GM23338 (cell line): ENCODE measurements at places on chromosomes 1 and 21.

DNA sequence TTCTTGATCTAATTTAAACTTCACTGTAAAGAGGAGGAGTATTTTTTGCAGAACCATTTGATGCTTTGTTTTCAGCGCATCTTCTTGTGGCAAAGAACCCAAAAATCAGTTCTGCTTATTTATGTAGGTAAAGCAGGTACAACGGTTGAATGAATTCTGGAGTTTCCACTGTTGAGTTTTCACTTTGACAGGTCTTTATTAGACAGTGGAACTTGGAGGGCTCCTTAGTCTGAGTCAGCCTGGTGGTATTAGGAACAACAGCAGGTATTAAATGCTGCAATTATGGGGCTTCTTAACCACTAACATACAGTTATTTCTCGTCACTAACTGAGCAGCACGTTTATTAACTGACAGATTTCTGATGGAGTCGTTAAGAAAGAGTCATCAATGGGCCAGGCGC, 1.2 kb downstream of the LRIG2 start:
- H3K4me1 ChIP-seq, result peaks cover 15% of the 10 kb centered on the region
- peak overlapping the region; percentile 71 for H3K4me3 ChIP-seq
- no peaks in the 10 kb centered on the region for H3K27me3 ChIP-seq
- peaks cover 15% of the 10 kb centered on the region; the same call in 1 of the 2 replicates for H3K36me3 ChIP-seq

- no peaks in the 10 kb centered on the region for H3K36me3 ChIP-seq
- H3K27ac ChIP-seq, result no peak overlapping the region
- H3K4me1 ChIP-seq, result no peaks in the 10 kb centered on the region; the same call in 1 of the 2 replicates
- no peak overlapping the region for H3K4me3 ChIP-seq
Observed at GRCh38 chr21:41322496-41323382, 6.1 kb downstream of the FAM3B start.

DNA sequence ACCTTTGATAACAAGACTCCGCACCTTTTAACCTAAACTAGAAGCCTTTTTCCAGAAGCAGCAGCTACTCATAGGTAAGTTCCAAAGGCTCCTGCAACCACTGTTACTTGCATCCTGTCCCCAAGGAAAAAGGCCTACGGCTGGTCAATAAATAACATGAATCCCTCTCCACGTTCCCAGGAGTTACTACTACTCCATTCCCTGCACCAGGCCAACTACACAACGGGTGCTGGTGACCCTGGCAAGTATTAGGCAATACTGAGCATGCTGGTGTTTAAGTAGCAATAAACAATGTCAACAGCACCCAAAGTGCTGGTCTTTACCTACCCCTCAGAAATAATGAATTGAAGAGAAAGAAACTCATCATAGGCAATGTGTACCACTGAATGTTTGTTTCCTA, 7.7 kb downstream of the GNG12 start:
- no peak for DNase-seq
- H3K27ac ChIP-seq, result no peak overlapping the region
- H3K4me3 ChIP-seq, result no peak overlapping the region
- no peaks in the 10 kb centered on the region for H3K36me3 ChIP-seq

GRCh38 chr1:25067518-25068251, 137.6 kb upstream of the RUNX3 start:
- H3K36me3 ChIP-seq, result no peaks in the 10 kb centered on the region
- H3K4me3 ChIP-seq, result no peak overlapping the region
- no peaks in the 10 kb centered on the region for H3K27me3 ChIP-seq
- no peak for DNase-seq

GRCh38 chr1:112565800-112566199, 53.1 kb downstream of the ST7L start:
- H3K27me3 ChIP-seq, result no peaks in the 10 kb centered on the region
- H3K27ac ChIP-seq, result no peak overlapping the region
- no peak for DNase-seq
- H3K36me3 ChIP-seq, result no peaks in the 10 kb centered on the region
- H3K4me3 ChIP-seq, result no peak overlapping the region

GRCh38 chr21:39055167-39055767, 128.0 kb downstream of the PSMG1 start:
- H3K4me3 ChIP-seq, result no peak overlapping the region
- DNase-seq, result no peak
- no peaks in the 10 kb centered on the region for H3K4me1 ChIP-seq
- H3K27me3 ChIP-seq, result no peaks in the 10 kb centered on the region
- no peaks in the 10 kb centered on the region for H3K36me3 ChIP-seq
- no peak overlapping the region for H3K27ac ChIP-seq

GRCh38 chr1:234975941-234976860, 152.4 kb downstream of the TOMM20 start:
- H3K4me1 ChIP-seq, result peaks cover 14% of the 10 kb centered on the region
- H3K27me3 ChIP-seq, result no peaks in the 10 kb centered on the region
- no peaks in the 10 kb centered on the region for H3K36me3 ChIP-seq
- H3K4me3 ChIP-seq, result no peak overlapping the region
- no peak overlapping the region for H3K27ac ChIP-seq

DNA sequence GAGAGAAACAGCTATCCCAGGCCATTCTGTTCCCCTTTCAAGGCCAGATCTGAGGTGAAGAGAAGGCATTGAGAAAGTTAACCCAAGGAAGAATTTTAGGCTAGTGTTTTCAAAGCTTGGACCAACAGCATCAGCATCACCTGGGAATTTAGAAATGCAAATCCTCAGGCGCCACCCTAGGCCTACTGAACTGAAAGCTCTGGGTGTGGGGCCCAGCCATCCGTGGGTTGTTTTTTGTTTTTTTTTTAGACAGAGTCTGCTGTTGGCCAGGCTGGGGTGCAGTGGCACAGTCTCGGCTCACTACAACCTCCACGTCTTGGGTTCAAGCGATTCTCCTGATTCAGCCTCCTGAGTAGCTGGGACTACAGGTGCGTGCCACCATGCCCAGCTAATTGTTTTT, 98.6 kb downstream of the RNF220 start:
- no peak overlapping the region for H3K27ac ChIP-seq
- H3K36me3 ChIP-seq, result no peaks in the 10 kb centered on the region
- no peak overlapping the region for H3K4me3 ChIP-seq
- peaks cover 82% of the 10 kb centered on the region for H3K4me1 ChIP-seq

DNA sequence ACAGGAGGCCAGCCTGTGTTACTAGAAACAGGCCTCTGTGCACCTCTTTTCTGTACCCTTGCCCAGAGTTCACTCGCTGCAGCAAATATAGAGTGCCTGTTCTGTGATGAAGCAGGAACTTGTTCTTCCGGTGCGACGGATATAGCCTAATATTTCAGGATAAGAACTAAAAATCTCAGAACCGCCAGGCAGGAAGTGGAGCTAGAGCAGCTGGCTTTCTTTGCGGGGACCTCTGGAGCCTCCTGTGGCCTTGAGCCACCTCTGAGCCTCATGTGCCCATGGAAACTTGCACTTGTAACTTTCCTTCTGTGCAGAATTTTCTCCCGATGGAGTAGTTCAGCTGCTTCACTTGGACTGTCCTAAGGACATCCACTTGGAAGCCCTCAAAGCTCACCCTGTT, 44.5 kb upstream of the VAMP3 start:
- peaks cover 4% of the 10 kb centered on the region; the same call in 1 of the 2 replicates for H3K4me1 ChIP-seq
- no peaks in the 10 kb centered on the region for H3K27me3 ChIP-seq
- H3K27ac ChIP-seq, result no peak overlapping the region
- DNase-seq, result no peak

DNA sequence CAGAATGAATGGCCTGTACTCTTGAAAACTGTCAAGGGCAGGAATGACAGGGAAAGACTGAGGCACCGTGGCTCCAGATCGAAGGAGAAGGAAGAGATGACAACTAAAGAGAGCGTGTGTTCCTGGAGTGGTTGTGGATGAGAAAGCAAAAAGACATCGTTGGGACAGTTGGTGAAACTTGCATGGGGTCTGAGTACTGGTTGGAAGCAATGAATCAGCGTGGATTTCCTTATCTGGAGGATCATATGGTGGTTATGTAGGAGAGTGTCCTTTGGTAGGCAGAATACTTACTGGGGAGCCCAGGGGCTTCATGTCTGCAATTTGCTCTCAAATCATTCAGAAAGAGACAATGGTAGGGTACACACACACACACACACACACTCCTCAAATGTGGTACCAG, 13.9 kb downstream of the LEMD1 start:
- H3K36me3 ChIP-seq, result 0 out of 2 replicates have a peak, but pooled peaks cover 4% of the 10 kb centered on the region
- no peak overlapping the region for H3K4me3 ChIP-seq
- no peak overlapping the region for H3K27ac ChIP-seq

GRCh38 chr1:62476525-62477219, 39.8 kb downstream of the USP1 start:
- DNase-seq, result peak; percentile 68
- H3K36me3 ChIP-seq, result no peaks in the 10 kb centered on the region
- H3K4me1 ChIP-seq, result peaks cover 22% of the 10 kb centered on the region

GRCh38 chr1:109912214-109912861, 1.7 kb downstream of the CSF1 start:
- H3K36me3 ChIP-seq, result no peaks in the 10 kb centered on the region
- no peak overlapping the region for H3K27ac ChIP-seq
- DNase-seq, result no peak
- H3K27me3 ChIP-seq, result peaks cover 58% of the 10 kb centered on the region
- peak overlapping the region; percentile 72 for H3K4me3 ChIP-seq
- peaks cover 21% of the 10 kb centered on the region for H3K4me1 ChIP-seq

GRCh38 chr1:201648066-201648906, 109.4 kb downstream of the NAV1 start:
- peak overlapping the region; percentile 97 for H3K4me3 ChIP-seq
- H3K4me1 ChIP-seq, result peaks cover 29% of the 10 kb centered on the region
- peaks cover 44% of the 10 kb centered on the region for H3K27me3 ChIP-seq
- no peak overlapping the region for H3K27ac ChIP-seq
- no peaks in the 10 kb centered on the region for H3K36me3 ChIP-seq

GRCh38 chr21:41422546-41423304, 3.3 kb upstream of the MX1 start:
- DNase-seq, result no peak
- peaks cover 33% of the 10 kb centered on the region for H3K27me3 ChIP-seq
- no peak overlapping the region for H3K27ac ChIP-seq
- H3K4me3 ChIP-seq, result no peak overlapping the region
- peaks cover 20% of the 10 kb centered on the region for H3K4me1 ChIP-seq

DNA sequence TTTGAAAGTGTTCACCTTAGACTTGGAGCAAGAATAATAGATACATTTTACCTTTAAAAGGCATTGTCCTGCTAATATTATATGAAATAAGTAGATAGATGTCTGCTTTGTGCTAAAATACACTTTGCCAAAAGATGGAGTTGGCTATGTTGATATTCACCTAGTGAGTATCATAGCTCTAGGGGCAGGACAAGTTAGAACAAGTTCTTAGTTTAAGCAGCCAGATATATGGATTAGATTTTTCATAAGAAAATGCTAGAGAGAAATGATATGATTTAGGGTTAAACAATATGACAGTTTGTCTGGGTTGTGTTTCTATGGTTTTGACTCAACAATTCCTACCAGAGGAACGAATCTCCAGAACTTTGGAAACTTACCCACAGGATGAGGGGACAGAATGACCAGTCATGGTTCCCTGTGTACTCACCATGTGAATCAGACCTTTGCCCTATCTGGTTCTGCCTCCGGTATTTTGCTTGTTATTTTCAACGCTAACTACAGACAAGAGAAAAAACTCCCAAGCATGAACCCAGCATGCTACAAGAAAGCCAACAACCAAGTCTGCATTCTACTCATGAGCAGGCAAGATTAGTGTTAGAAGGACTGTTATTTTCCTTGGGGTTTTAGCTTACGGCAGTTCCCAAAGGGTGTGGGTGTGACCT, 1.7 kb downstream of the F5 start:
- H3K27ac ChIP-seq, result no peak overlapping the region
- H3K4me3 ChIP-seq, result no peak overlapping the region
- no peak for DNase-seq
- peaks cover 4% of the 10 kb centered on the region; the same call in 1 of the 2 replicates for H3K4me1 ChIP-seq

DNA sequence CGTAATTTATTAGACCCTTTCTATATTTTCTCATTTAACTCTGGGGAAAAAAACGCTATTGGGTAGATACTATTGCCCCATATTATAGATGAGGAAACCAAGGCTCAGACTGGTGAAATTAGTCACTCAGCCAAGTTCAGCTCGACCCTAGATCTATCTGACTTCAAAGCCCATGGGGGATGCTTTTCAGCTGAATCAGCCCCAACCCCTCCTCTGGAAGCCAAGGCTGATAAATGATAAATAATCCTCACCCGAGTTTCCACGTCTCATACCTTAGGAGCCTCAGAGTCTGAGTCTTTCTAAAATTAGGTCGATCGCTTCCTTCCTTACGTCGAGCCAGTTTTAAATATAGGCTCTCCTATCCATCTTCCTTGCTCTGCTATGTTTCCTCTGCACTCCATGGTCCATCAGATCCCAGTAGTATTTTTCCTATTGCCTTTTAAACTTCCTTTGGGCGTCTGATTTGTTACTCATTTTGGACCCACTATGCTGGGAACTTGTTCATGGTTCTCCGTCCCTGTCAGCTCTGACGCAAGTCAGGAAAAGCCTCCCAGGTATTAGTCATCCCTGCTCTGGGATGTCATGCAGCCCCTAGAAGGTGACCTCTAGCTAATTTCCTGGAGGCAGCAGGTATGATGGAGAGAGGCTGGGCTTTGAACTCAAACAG, 122.8 kb downstream of the PLPP3 start:
- no peak overlapping the region; the same call in 1 of the 2 replicates for H3K27ac ChIP-seq
- H3K4me1 ChIP-seq, result peaks cover 16% of the 10 kb centered on the region
- no peaks in the 10 kb centered on the region for H3K36me3 ChIP-seq
- H3K27me3 ChIP-seq, result no peaks in the 10 kb centered on the region

DNA sequence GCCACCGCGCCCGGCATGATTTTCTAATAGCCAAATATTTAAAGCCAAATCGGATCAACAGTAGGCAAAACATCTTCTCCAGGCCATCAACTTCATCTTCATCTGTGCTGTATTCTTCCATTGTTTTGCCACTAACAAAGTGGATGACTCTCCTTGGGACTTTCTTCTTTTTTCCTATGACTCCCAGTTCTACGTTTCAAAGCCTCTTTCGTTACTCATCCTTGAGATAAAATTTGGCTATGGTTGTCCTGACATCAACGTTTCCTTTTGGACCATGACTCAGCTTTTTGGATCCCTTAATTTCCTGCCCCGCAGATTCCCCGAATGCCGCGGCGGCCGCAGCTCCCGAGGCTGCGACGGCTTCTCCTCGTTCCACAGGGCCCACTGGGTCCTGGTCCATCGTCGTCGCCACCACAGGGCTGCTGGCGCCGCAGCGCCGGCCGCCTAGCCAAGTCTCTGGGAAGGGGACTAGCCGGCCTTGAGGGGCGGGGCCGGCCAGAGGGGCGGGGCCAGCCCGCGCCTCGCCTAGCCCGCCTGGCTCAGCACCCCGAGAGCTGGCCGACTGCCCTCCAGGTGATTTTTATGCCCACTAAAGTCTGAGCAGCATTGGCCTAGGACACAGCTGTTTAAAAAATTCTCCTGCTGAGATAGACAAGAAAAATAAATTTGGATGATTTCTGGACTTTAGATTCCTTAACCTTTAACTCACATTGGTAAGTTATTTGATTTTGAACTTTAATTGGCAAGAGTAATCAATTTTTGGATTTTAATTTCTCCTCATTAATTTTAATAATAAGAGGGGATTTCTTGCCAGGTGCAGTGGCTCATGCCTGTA, 93.9 kb downstream of the ADCY10 start:
- H3K36me3 ChIP-seq, result no peaks in the 10 kb centered on the region
- H3K27ac ChIP-seq, result peak overlapping the region; percentile 58
- no peaks in the 10 kb centered on the region for H3K27me3 ChIP-seq
- DNase-seq, result peak; percentile 82
- H3K4me1 ChIP-seq, result peaks cover 22% of the 10 kb centered on the region
- H3K4me3 ChIP-seq, result peak overlapping the region; percentile 38

GRCh38 chr1:204975568-204976235, 67.3 kb upstream of the CNTN2 start:
- no peaks in the 10 kb centered on the region for H3K27me3 ChIP-seq
- H3K4me1 ChIP-seq, result no peaks in the 10 kb centered on the region
- H3K27ac ChIP-seq, result no peak overlapping the region
- peak; percentile 79 for DNase-seq
- no peak overlapping the region for H3K4me3 ChIP-seq
- no peaks in the 10 kb centered on the region for H3K36me3 ChIP-seq
